HFFc6 (cell line): ENCODE measurements at places on chromosomes 12 and 14.

DNA sequence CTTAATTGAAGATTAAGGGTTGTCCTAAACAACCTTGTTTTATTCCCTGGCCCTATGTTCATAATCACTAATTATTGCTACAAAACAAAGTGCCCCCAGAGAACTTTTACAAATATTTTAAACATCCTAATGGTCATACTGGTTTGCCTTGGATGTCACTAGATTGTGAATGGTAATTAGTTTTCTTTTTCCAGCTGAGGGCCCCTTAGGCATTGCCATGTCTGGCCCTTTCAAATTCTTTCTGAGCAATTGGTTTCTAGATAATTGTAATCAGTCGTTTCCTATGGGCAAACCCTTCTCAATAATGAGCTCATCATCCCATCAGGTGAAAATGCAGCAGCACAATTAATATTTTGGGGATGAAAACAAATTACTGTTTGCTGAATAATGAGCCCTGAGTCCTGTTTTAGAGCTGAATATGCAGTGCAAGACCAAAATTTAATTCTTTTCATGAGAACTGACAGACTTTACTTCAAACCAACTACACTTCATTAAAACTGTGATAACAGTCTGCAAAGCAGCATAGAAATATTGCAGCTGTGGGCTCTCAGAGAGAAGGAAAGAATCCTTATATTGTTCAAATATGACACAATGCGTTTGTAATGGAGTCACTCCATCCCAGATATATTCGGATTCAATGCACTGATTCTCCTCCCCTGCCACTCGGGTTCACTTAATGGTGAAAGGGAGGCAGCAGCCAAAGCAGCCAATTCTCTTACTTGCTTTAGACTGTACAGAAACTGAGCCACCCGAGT is 67.7 kb upstream of the ARHGAP5 start:
- no peak overlapping the region for H3K4me3 ChIP-seq
- peaks cover 31% of the 10 kb centered on the region for H3K27me3 ChIP-seq
- peaks cover 41% of the 10 kb centered on the region for H3K4me1 ChIP-seq
- H3K36me3 ChIP-seq, result no peaks in the 10 kb centered on the region
- no peak for DNase-seq

DNA sequence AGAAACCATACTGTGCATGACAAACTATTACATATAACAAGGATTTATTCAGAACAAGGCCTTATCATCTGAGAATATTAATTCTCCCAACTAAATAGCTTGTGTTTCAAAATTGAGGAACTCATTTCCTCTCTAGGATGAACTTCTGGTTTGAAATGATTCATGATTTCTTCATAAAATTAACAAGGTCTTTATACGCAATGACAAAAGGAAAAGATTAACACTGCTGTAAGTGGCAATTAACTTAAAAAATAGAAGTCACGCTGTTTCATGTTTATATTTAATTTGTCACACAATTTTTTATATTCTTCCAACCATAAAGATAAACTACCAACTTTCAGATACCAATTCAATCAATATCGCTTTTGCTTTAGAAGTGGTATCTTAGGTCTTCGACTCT is 80.8 kb downstream of the GRIP1 start:
- H3K27ac ChIP-seq, result no peak overlapping the region
- no peak overlapping the region for H3K4me3 ChIP-seq
- no peaks in the 10 kb centered on the region; the same call in 1 of the 2 replicates for H3K27me3 ChIP-seq
- no peaks in the 10 kb centered on the region for H3K36me3 ChIP-seq
- no peaks in the 10 kb centered on the region for H3K4me1 ChIP-seq

GRCh38 chr14:54722791-54723432 is 156.0 kb downstream of the SAMD4A start:
- H3K4me1 ChIP-seq, result peaks cover 53% of the 10 kb centered on the region
- H3K27me3 ChIP-seq, result no peaks in the 10 kb centered on the region
- H3K27ac ChIP-seq, result no peak overlapping the region
- H3K36me3 ChIP-seq, result peaks cover 4% of the 10 kb centered on the region; the same call in 1 of the 2 replicates

- peak; percentile 63 for DNase-seq
- H3K36me3 ChIP-seq, result peaks cover under 1% of the 10 kb centered on the region
- peak overlapping the region; percentile 56 for H3K4me3 ChIP-seq
- peaks cover 32% of the 10 kb centered on the region for H3K4me1 ChIP-seq
- peak overlapping the region; percentile 71 for H3K27ac ChIP-seq
- peaks cover 3% of the 10 kb centered on the region for H3K27me3 ChIP-seq
Measured at GRCh38 chr12:32558903-32559302, 120.2 kb upstream of the DNM1L start.

DNA sequence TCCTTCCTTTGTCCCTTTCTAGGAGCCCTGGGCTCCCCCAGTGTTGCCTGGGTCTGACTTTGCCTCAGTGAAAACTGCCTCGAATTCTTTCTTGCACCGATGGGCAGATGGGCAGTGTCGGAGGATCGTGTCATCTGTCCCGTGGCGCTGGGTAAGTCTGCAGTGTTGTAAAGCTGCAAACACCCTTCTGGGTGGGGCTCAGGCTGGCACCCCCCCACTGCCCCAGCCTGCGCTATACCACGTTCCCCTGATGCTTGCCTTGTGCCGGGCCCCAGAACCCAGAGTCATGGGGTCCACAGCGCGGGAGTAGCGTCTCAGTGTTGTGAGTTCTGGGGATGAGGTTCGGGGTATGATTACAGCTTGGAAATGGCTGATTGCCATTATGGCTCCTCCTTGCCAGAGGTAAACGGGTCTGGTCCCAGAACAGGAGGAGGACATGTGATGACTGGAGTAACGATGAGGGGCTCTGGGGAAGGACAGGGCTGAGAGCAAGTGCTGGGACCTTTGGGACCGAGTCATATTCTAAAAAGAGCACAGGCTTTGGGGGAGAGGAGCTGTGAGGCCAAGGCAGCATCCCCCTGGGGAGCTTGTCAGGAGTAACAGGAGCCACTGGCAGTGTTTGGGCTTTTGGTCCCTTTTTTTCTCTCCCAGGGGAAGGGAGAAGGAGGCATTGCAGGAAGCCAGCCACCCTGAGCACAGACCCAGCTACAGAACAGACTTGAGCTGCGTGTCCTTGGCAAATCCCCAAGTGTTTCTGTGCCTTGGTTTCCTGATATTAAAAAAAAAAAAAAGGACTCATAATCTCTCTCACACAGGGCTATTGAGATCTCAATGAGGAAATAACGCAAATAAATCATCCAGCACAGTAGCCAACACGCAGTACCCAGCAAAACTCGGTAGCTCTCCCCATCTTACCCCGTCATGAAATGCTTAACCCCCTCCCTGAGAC is 4.3 kb downstream of the RTL1 start:
- no peak overlapping the region for H3K4me3 ChIP-seq
- H3K36me3 ChIP-seq, result peaks cover 7% of the 10 kb centered on the region; the same call in 1 of the 2 replicates
- no peaks in the 10 kb centered on the region for H3K4me1 ChIP-seq
- H3K27me3 ChIP-seq, result peaks cover 48% of the 10 kb centered on the region
- no peak overlapping the region for H3K27ac ChIP-seq
- no peak for DNase-seq

- no peak overlapping the region for H3K4me3 ChIP-seq
- no peak for DNase-seq
- H3K27ac ChIP-seq, result no peak overlapping the region
- no peaks in the 10 kb centered on the region; the same call in 1 of the 2 replicates for H3K36me3 ChIP-seq
- H3K27me3 ChIP-seq, result no peaks in the 10 kb centered on the region
- H3K4me1 ChIP-seq, result no peaks in the 10 kb centered on the region
Measured at GRCh38 chr12:87667378-87667777, 361.8 kb downstream of the C12orf50 start.

GRCh38 chr12:77087427-77087826 is 22.1 kb upstream of the E2F7 start:
- H3K4me1 ChIP-seq, result peaks cover 24% of the 10 kb centered on the region
- peak overlapping the region; percentile 46 for H3K27ac ChIP-seq
- H3K27me3 ChIP-seq, result no peaks in the 10 kb centered on the region; the same call in 1 of the 2 replicates
- H3K4me3 ChIP-seq, result peak overlapping the region; percentile 55
- peak; percentile 70 for DNase-seq

- no peak for DNase-seq
- no peaks in the 10 kb centered on the region for H3K4me1 ChIP-seq
- no peak overlapping the region for H3K27ac ChIP-seq
- no peak overlapping the region for H3K4me3 ChIP-seq
Measured at GRCh38 chr12:44703182-44703910, 172.8 kb downstream of the NELL2 start.

DNA sequence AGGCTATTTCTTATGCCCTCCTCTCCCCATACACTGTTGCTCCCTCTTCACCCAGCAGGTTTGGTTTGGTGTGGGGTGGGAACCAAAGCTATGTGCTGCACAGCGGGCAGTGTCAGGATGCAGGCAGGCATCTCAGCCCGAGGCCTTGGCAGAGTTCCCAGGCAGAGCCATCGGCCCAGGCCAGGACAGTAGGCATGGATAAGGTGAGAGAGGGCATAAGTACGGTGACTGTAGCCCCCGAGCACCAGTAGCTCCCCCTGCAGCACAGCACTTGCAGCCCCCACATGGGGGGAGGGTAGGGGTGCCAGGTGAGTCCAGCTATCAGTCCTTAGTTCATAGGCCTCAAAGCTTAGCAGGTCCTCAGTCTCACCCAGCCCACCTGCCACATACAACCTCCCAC is 7.2 kb downstream of the KLHL33 start:
- no peaks in the 10 kb centered on the region for H3K36me3 ChIP-seq
- no peaks in the 10 kb centered on the region for H3K27me3 ChIP-seq
- no peak overlapping the region for H3K27ac ChIP-seq
- no peak for DNase-seq

DNA sequence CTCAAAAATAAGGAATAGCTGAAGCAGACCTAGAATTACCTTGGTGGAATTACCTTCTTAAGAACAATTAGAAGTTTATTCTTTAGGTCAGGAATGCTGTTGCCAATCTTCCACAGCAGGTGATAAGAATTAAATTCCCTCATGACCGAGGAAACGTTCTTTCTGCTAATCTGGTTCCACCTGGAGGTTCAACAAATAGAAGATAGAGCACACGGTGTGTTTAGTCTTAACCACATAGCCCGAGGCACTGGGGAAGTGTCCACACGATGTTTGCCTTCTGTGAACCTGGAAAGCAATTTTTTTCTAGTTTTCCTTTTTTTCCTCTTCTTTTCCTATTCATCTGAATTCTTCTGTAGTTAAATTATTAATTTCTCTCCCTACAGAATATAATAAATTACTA is 906.9 kb downstream of the NRXN3 start:
- no peak overlapping the region for H3K27ac ChIP-seq
- no peak overlapping the region for H3K4me3 ChIP-seq
- H3K4me1 ChIP-seq, result no peaks in the 10 kb centered on the region
- DNase-seq, result no peak

- H3K27ac ChIP-seq, result peak overlapping the region; percentile 32
- peak overlapping the region; percentile 95 for H3K4me3 ChIP-seq
- no peak for DNase-seq
- H3K36me3 ChIP-seq, result no peaks in the 10 kb centered on the region
Measured at GRCh38 chr12:76878099-76878898, 520 bp downstream of the CSRP2 start.

DNA sequence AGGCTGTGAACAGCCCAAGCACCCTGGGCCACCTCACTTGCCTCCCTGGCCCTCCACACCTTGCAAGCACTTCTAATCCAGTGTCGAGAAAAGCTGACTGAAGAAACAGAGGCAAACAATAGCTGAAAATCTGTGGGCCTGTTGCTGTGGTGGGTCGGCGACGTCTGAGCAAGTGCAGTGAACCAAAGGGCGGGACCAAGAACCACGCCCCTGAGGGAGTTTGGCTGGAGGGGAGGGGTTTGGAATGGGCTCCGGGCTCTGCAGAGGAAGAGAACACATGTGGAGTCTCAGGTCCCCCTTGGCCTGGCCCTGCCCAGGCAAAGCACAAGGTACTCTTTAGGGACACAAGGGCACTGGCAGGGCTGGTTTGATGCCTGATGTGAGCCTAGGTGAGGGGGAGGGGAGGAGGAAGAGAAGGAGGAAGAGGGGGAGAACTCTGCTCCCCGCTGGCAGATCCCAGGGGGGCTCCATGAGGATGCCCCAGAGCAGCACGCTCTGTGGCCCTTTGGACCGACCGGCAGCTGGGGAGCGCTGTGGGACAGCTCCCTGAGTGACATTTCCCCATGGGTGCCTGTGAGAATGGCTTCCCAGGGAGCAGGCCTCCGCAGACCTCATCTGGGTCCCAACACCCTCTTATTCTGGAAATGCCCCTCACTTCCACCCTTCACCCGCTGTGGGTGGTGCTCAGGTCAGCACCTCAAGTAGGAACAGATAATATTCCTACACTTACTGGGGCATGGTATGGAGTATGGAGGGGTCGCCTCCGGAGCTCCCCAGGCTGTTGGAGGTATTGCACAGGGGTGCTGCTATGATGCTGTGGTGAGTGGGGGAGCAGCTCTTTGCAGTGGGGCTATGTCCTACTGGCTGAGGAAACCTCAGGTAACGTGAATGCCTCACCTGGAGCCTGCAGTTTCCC is 85.5 kb downstream of the CPSF2 start:
- H3K4me1 ChIP-seq, result no peaks in the 10 kb centered on the region
- H3K27me3 ChIP-seq, result peaks cover 34% of the 10 kb centered on the region
- no peaks in the 10 kb centered on the region for H3K36me3 ChIP-seq
- DNase-seq, result no peak
- no peak overlapping the region for H3K27ac ChIP-seq

DNA sequence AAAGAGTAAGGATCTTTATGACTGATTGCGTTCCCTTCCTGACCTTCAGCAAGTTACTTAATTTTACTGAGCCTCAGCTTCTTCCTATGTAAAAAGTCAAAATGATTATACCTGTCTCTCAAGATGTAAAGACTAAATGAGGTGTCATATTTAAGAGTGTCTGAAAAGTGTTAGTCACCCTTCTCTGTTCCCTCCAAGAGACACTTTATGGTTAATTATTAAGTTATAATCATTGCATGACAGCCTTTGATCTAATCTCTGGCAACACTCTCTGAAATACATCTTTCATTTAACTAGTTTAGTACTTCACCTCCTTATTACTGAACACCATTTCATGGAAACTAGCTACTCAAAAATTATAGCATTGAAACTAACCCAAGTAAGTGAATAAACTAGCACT is 54.8 kb downstream of the BMAL2 start:
- no peak for DNase-seq
- peaks cover 16% of the 10 kb centered on the region for H3K4me1 ChIP-seq
- H3K27me3 ChIP-seq, result peaks cover 2% of the 10 kb centered on the region
- no peak overlapping the region for H3K4me3 ChIP-seq
- H3K36me3 ChIP-seq, result peaks cover 9% of the 10 kb centered on the region
- H3K27ac ChIP-seq, result no peak overlapping the region

- DNase-seq, result no peak
- H3K4me3 ChIP-seq, result no peak overlapping the region
- H3K4me1 ChIP-seq, result peaks cover 14% of the 10 kb centered on the region
- peaks cover 2% of the 10 kb centered on the region; the same call in 1 of the 2 replicates for H3K27me3 ChIP-seq
- H3K27ac ChIP-seq, result no peak overlapping the region
- H3K36me3 ChIP-seq, result no peaks in the 10 kb centered on the region
Measured at GRCh38 chr14:89493877-89494634, 77.0 kb upstream of the FOXN3 start.
